ENCODE measurements at places on chromosomes 5 and 9.

GRCh38 chr5:68077349-68077894, 138.1 kb upstream of the PIK3R1 start:
- DNase-seq, result no peak

DNA sequence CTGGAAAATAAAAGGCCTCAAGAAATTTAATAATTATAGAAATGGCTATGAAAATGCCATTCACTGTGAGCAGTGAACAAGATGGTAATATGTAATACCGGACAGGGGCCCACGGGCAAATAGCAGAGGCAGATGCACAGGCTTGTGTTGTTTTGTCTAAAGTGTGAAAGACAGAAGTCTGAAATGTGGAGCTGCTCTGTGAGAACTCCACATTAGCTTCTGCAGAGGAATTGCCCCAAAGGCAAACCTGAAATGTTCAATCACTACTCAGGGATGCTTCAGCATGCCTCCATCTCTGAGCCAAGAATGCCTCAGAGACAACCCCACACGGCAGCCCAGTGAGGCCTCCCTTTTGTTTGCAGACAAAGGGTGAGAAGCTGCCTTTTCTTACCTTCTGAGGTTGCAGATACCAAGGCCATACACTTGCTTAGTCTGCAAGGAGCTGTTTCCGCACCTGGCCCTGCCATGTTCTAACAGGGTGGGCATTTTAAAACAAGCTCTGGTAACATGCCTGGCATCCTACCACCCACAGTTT, 124.3 kb upstream of the CXCL14 start:
- DNase-seq, result no peak

GRCh38 chr9:129908906-129909305, 73.6 kb downstream of the USP20 start:
- no peak for DNase-seq

GRCh38 chr9:136545965-136546696, at the start of gene NOTCH1:
Gene NOTCH1 (minus strand): TSS chr9:136546048. CDS start chr9:136545786, 262 bp downstream.
- peak; percentile 80 for DNase-seq

DNA sequence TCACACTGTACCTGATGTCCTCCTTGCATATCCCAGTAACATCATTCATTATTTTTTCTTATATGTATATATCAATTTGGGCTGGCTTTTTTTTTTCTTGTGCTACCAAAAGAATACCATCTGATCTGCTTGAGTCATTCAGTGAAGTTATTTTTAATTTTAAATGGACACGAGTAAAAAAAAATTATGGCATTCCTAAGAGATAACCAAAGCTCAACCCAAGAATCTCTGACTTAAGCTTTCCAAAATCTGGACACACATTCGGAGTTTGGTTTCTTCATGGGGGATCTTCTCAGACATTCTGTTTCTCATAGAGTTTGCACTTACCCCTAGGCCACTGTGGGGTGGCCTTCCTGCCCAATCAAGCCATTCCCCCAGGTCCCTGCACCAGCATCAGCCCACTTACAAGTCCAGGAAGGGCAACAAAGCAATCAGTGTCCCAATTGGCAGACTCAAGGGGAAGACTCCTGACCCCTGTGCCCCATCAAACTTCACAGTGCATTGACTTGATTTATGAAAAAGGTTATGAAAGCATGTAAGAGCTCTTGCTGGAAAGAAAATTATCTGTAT, 49.2 kb upstream of the SPDL1 start:
- no peak for DNase-seq
